ENCODE measurements at places on chromosomes 3 and 15.
A peak's percentile ranks its signal among the peaks of the same experiment; 100 is the strongest.

DNA sequence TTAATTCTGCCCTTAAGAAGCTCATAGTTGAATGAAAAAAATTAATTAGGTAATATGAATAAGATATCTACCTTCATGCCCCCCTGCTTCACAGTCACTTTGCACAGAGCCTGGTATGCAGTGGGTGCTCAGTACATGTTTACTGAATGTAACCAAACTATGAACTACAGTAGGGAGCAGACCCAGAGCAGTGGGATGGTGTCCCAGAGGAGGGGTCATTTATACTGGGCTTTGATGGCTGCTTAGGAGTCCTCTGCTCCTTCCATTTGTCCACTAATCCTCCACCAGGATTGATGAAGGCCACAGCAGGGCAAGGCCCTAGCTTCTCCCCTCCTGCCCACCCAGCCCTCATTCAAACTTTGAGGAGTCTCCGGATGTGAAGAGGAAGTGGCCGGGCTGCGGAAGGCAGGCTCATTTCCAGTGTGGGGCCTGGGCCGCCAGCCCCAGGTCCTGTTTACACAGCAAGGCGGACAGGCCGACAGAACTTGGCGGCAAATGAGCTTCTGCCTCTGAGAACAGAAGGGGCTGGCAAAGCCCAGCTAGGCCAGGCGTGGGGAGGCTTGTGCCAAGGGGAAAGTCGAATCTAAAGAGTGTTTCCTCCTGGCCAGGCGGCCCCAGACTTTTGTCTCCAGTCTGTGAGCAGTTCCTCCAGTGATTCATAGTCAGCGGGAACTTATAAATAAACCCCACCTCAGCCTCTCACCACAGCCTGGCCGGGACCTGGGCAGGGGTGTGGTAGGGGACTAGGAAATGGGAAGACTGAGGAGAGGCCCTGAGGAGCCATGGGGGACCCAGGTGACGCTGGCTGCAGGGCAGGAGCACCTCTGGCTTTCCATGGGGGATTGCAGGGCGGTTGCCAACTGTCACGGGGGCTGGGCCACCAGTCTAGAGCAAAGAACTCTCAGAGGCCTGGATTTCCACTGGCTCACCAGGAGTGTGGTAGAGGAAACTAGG is 51.6 kb upstream of the LCTL start:
- DNase-seq, result no peak

DNA sequence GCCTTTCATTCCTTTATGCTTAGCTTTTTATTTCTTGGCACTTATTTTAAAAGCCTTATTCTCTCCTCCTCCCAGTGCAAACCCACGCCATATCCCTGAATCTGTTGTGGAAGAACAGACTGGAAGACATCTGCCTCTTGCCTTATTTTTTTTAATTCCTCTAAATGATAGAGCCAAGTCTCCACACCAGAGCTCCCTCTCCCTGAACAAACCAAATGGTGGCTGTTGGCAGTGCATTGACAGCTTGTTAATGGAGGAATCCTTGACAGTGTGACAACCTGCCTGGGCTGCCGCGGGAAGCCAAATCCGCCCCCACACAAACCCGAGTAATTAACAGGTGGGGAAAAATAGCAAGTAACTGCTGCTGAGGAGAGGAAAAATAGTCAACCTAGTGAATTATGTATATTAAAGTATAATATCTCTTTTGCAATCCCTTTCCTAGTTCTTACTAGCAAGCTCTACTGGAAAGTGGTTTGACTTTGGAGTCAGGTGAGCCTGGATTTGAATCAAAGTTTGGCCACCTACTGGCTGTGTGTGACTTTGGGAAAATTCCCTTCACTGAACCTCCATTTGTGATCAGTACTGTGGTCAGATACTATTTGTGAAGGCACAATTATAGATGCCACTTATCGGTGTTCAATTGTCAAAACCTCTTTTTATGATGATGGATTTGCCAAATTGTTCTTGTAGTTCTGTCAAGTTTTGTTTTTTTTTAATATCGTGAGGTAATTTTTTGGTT is 589.6 kb downstream of the PDCD6IP start:
- no peak for DNase-seq

GRCh38 chr15:74128785-74129585 is 1.4 kb upstream of the ISLR2 start:
- no peak for DNase-seq

DNA sequence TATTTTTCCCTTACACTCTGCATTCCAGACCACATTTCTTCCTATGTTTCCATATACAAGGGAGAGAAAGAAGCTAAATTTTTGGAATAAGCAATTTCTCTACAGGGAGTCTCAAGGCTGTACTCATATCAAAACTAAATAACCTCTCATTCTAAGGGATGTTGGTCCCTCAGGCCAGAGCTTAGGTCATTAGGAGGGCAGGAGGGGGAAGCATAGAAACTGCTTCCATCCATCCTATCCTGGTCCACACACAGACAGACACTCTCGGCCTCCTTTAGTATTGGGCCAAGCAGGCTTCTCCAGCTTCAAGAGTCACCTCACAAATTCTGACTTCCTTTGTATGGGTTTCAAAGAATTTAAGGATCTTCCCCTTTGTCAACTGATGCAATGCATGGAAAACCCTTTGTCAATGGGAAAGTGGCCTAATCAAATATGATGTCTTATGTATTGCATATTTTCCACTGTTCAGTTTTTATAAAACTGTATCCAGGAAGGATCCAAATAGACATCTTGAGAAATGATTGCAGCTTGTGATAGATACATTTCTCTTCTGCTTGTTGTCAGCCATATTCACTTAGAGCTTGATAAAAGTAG is 140.7 kb upstream of the RARB start:
- no peak for DNase-seq

DNA sequence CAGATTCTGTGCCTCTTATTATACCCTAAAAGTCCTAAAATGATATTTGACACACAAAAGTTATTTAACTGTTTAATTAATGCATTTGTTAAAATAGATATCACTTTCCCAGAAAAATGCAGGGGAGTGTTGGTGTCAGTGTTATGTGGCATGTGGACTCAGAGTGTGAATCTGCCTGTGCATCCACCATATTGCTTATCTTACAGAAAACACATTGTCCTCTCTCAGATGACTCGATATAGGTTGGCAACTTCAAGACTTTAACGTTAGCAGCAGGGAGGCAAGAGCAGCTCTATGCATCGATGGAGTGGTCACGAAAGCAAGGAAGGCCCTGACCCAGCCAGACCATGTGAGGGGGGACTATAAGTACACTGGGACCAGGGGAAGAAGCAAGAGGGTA is 165.4 kb upstream of the DCBLD2 start:
- no peak for DNase-seq

DNA sequence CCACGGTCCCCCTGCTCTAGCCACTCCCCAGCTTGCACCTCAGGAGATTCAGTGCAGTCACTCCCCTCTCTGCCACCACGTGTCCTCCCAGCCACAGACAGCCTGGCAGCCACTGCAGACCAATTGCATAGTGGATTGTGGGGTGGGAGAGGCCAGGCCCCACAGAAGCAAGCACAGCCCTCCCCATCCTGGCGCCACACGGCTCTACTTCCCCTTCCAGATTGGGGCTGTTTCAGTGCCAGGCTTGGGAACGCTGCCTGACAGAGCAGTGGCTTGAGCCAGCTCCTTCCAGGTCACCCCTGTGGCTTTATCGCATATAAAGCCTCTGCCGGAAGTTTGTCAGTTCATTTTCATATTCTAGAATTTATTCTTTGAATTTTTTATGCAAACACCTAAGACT is 90.7 kb downstream of the TMEM266 start:
- DNase-seq, result no peak

GRCh38 chr3:127264794-127265514 is 22.9 kb downstream of the PRR20G start:
- no peak for DNase-seq

GRCh38 chr3:32859604-32860237 is 41.9 kb downstream of the TRIM71 start:
- no peak for DNase-seq

DNA sequence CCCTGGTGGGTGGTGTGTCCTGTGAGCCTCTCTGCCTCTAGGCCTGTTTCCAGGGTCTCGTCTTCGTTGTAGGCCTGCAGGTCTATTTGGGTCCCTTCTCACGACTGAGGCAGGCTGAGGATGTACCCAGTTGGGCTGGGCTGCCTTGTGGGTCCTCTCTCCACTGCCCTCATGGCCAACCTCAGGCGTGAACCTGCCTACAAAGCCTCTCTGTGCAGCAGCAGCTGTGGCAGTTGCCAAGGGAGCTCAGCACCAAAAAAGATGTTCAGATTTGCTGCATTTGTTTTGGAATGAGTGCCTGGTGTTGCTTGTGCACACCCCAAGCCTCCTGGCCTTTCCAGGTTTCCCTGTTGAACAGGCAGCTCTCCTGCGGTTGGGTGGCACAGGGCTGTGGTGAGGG is 13.4 kb downstream of the KLF13 start:
- DNase-seq, result no peak

- DNase-seq, result no peak
Measured at GRCh38 chr15:40747685-40748631, 7.1 kb downstream of the RMDN3 start.

DNA sequence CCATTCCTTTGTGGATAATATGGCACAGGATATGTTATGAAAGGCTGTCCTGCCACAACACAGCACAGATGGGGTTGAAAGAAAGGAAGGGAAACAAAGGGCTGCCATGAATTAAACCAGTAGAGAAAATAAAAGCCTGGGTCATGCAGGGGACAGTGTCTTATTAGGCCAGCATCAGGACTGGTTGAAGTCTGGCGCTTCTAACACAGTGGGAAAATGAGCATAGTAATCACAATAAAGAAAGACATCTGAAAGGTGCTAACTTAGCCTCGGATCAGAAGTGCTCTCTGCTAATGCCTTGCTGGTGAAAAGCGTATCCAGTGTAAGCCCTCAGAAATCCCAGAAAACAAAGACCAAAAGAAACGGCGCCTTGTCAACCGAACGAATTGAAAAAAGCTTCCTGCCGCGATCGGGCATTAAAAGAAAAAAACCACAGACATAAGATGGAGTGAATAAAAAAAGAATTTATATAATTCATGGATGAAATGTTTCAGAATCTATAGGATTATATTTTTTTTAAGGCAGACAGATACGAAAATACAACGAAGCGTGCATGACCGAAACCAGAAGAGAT is 566 bp upstream of the MKRN3 start:
- DNase-seq, result peak; percentile 13

- no peak for DNase-seq
Measured at GRCh38 chr3:115218859-115219258, 71.8 kb upstream of the ZBTB20 start.

GRCh38 chr3:46662771-46663551 is 30.5 kb downstream of the ALS2CL start:
- no peak for DNase-seq

- DNase-seq, result no peak
Measured at GRCh38 chr15:65558336-65558735, 28.1 kb downstream of the HACD3 start.

DNA sequence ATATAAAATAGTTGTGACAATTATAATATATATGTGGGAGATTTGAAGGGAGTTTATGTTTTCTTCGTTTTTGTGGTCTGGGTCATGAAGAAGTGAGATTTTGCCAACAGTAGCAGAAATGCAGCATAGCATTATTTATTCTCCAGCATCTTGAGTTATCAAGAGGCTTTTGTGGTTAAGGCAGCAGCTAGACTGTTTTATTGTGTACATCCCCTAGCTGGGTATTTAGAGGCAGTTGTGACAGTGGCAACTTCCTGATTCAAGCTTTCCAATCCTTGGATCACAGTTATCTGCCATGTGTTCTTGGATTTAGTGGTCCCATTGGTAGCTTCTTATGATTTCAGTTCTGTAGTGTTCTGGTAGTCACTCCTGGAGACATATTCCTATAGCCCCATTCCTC is 29.0 kb downstream of the ARIH1 start:
- no peak for DNase-seq

DNA sequence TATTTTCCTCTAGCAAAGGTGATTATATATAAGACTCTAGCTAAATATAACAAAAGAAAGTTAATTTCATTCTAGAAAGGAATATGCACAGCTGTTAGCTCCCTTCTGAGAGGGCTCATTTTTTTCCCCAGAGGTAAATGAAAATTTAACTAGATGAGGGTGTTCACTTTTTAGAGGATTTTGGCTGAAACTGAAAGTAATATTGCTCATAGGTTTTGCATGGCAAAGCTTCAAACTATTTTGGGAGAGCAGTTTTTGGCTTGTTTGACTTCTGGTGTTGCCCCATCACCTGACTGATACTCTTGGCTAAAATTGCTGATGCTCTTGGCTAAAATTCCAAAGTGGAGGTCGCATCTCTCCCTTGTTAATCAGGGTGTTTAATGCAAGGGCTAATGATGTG is 311.9 kb downstream of the EDEM1 start:
- DNase-seq, result no peak

DNA sequence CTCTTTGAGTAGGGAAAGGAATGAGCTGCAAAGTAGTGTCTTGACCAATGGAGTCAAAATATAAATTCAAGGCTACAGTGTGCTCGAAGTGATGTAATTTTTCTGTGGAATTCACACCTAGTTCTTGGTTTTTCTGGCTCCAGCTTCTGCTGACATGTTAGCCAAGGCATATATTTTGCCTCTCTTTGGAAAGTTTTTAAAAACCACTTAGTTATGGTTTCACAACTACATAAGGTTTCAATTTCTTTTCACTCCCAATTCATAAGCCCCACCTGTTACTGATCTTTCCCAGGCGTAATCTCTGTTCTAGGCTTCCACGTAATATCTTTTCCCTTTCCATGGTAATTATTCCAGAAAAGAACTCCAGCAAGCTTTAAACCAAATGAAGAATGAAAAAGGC is 46.9 kb downstream of the GADL1 start:
- DNase-seq, result no peak

GRCh38 chr15:92421976-92422375 is 28.3 kb downstream of the ST8SIA2 start:
- DNase-seq, result no peak

- no peak for DNase-seq
Measured at GRCh38 chr3:68912376-68912775, 20.0 kb downstream of the TAFA4 start.

GRCh38 chr3:120093119-120093910 is 932 bp downstream of the GSK3B start:
- no peak for DNase-seq

DNA sequence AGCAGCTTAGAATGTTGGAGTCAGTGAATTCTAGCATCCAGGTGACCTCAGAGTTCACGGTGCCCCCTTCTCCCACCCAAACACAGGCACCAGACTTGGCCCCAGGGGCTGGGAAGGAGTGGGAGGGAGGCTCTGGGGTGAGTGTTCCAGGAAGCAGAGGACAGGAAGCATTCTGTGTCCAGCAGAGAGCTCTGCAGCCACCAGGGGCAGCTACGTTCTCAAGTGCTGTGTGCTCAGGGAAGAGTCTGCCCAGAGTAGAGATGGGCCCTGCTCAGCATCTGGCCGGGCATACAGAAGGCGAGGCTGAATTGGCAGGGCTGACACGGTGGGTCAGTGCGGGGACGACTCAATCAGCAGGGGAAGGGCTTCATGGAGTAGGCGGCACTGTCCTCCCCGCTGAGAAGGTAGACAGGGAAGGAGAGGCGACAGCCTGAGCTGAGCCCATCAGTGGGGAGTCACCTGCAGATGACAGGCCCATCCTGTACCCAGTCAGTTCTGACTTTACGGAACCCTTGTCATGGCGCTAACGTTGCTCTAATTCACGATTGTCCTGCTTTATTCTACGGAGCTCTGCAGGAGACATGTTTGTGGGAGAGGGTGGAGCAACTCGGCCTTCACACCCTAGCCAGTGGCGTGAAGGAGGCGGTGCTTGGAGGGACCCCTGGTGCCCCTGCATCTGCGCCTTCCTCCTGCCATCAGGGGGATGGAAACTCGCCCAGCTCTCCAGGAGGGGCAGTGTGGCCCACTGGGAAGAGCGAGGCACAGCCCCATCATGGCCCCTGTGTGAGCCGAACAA is 82.2 kb downstream of the C3orf70 start:
- DNase-seq, result no peak

GRCh38 chr3:114646526-114646925 is 352.7 kb downstream of the TIGIT start:
- DNase-seq, result no peak

GRCh38 chr15:35444557-35445204 is 101.3 kb downstream of the DPH6 start:
- no peak for DNase-seq
